Mammary microvascular endothelial cell (primary cell): ENCODE measurements at places on chromosomes 6 and 20. TPM values are rescaled to one million over a fixed set of nuclear protein-coding genes. Genes with fewer than 3 reads are reported as not detected.

ABHD16B gene
- not detected in 2 replicates for total RNA-seq

MAS1 gene
- total RNA-seq, result not detected in 2 replicates

POM121L2 gene
- not detected in 2 replicates for total RNA-seq

RSPH9 gene
- 0.13 TPM in 1 of 2 replicates, not detected in the other for total RNA-seq

NFATC2 gene
- 9.4 and 10.7 TPM in 2 replicates for total RNA-seq

XKR7 gene
- total RNA-seq, result not detected in 2 replicates

BMP6 gene
- 81.8 and 85.9 TPM in 2 replicates for total RNA-seq

BCL2L1 gene
- total RNA-seq, result 213 and 225 TPM in 2 replicates

SMPD2 gene
- 6.6 and 8.7 TPM in 2 replicates for total RNA-seq

SEL1L2 gene
- not detected in 2 replicates for total RNA-seq

RING1 gene
- total RNA-seq, result 8.7 and 11.7 TPM in 2 replicates

MYLK4 gene
- 0.05 and 0.20 TPM in 2 replicates for total RNA-seq

PPP1R11 gene
- total RNA-seq, result 37.1 and 40.5 TPM in 2 replicates

IL17F gene
- not detected in 2 replicates for total RNA-seq

FHL5 gene
- not detected in 2 replicates for total RNA-seq

PDYN gene
- not detected in 2 replicates for total RNA-seq

FAM217A gene
- total RNA-seq, result not detected in 2 replicates

BTN1A1 gene
- not detected in 2 replicates for total RNA-seq

MEI4 gene
- total RNA-seq, result not detected in 2 replicates

TFEB gene
- total RNA-seq, result 2.3 and 3.4 TPM in 2 replicates

VWA7 gene
- total RNA-seq, result 0.49 and 1.6 TPM in 2 replicates

PSORS1C2 gene
- total RNA-seq, result not detected in 2 replicates

HS3ST5 gene
- total RNA-seq, result not detected in 2 replicates

BTNL2 gene
- total RNA-seq, result not detected in 2 replicates

RAET1L gene
- not detected in 2 replicates for total RNA-seq

BIRC7 gene
- total RNA-seq, result not detected in 2 replicates

NHLRC1 gene
- 2.9 TPM in 2 replicates for total RNA-seq

EPHA7 gene
- not detected in 2 replicates for total RNA-seq

PRND gene
- total RNA-seq, result not detected in 2 replicates

PNPLA1 gene
- not detected in 2 replicates for total RNA-seq

OR2J3 gene
- total RNA-seq, result not detected in 2 replicates

OOEP gene
- not detected in 2 replicates for total RNA-seq

FAM162B gene
- 0.44 and 0.67 TPM in 2 replicates for total RNA-seq

GUCA1A gene
- total RNA-seq, result not detected in 2 replicates

SSTR4 gene
- total RNA-seq, result not detected in 2 replicates

C6orf15 gene
- not detected in 2 replicates for total RNA-seq

SOX4 gene
- 45.2 and 46.5 TPM in 2 replicates for total RNA-seq

GRM1 gene
- total RNA-seq, result not detected in 2 replicates

SERINC1 gene
- 85.4 and 86.7 TPM in 2 replicates for total RNA-seq
